ENCODE measurements at places on chromosomes 6 and 20. TPM values are rescaled to one million over a fixed set of nuclear protein-coding genes. Genes with fewer than 3 reads are reported as not detected.

DNA sequence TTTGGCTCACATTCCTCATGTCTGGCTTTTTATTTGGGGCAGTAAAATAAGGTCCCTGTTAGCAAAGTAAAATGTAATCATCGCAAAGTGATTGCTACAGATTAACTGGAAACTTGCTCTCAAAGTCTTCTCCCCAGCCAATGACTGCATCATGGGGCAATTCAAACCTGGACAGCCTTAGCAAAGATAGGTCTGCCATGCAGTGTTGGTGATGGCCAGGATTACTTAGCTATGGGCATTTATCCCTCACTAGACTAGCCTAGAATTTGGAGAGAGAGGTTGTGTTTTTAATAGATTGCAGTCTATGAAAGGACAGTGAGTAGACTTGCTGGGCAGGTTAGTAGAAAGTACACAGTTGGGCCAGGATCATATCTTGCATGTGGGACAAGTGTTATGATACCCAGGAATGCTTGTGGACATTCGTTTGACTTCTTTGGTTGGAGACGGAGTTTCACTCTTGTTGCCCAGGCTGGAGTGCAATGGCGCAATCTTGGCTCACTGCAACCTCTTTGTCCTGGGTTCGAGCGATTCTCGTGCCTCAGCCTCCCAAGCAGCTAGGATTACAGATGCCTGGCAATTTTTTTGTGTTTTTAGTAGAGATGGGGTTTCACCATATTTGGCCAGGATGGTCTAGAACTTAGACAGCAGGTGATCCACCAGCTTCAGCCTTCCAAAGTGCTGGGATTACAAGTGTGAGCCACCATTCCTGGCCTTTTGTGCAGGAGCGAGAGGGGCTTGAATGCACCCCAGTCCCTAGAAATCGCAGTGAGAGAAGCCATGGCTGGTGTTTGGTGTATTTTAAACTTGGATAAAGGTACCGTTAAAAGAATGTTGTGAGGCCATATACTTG lies 3.4 kb downstream of the RPS12 start:
- no peak for DNase-seq

GRCh38 chr6:145318952-145319351 lies 416.4 kb downstream of the EPM2A start:
- no peak for DNase-seq

DNA sequence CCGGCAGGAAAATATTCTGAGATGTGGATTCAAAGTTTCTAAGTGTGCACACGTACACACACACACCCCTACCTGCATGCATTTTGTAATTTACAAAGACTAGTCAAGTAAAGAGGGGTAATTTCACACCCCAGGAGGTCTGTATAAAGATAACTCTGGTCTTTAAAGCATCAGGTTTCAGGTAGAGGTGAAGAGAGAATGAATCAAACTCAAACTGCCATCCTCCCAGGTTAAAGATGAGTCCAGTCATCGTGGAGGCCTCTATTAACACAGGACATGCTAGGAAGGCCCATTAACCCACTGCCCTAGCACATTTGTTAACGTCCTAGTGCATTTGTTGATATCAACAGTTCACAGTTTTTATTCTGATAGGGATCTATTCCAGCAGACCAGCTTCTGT lies 3.5 kb upstream of the HLA-DRA start:
- no peak for DNase-seq

- no peak for DNase-seq
Measured at GRCh38 chr6:51467231-51467952, 620.0 kb downstream of the PKHD1 start.

GRCh38 chr6:87789198-87789899 lies 87.3 kb upstream of the AKIRIN2 start:
- DNase-seq, result no peak

Gene FILIP1
- polyA plus RNA-seq, result 84.7 TPM

GRCh38 chr6:37279366-37280134 lies 21.6 kb upstream of the TMEM217 start:
- no peak for DNase-seq

GRCh38 chr20:2521369-2522305 lies 12.9 kb upstream of the ZNF343 start:
- peak; percentile 67 for DNase-seq

Gene PRR18
- polyA plus RNA-seq, result 0.33 TPM

DNA sequence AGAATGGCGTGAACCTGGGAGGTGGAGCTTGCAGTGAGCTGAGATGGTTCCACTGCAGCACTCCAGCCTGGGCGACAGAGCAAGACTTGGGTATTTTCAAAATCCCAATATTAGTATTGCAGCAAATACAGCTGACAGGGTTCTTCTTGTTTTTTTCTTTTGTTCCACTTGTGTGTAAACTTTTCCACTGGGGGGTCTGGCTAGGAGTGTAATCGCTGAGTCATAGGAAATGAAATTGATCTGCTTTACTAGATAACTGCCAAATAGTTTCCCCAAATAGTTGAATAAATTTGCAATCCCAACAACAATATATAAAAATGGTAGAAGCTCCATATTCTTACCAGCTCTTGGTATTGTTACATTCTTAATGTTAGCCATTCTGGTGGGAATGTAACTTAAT lies 526.0 kb upstream of the SOX4 start:
- DNase-seq, result no peak

DNA sequence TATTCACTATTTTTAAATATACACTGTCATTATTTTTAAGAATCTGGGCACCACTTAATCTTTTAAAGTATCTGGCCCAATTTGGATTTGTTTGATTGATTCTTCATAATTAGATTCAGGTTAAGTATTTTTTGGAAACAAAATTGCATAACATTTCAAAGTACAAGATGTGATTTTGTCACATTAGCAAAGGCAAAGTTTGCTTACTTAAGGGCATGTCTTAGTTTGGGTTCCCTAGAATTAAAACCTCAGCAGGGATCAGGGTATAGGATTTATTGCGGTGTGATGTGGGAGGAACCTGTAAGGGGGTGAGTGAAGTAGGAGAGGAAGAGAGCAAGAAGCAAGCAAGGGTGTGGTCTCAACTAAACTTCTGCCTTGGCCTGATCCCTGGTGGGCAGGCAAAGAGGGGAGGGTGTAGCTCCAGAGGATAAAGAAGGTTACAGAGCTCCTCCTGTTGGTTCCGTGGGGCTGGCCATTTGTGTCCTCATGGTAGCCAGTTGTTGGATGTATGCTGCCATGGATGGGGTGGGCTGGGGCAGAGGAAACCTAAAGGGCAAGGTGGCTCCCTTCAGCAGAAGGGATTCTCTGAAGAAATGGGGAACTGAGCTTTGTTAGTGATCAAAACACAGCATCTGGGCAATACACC lies 668.7 kb upstream of the SLC35B3 start:
- DNase-seq, result no peak

DNA sequence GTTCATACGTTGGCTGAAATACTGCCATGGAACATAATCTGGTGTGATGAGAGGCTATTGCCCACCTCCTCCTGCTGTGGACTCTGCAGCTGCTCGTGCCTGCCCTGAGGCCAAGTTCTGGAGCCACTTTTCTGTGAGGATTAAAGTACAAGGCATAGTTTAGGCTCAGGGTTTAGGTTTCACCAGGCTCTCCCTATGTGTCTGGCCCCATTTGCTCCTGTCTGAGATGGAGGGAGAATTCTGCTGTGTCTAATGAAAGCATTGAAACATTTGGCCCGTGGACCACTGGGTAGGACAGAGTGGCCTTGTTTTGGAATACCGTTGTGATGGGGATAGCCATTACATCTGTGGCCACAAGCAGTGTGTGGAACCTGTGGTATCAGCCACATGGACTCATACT lies 5.9 kb downstream of the WRNIP1 start:
- DNase-seq, result no peak

DNA sequence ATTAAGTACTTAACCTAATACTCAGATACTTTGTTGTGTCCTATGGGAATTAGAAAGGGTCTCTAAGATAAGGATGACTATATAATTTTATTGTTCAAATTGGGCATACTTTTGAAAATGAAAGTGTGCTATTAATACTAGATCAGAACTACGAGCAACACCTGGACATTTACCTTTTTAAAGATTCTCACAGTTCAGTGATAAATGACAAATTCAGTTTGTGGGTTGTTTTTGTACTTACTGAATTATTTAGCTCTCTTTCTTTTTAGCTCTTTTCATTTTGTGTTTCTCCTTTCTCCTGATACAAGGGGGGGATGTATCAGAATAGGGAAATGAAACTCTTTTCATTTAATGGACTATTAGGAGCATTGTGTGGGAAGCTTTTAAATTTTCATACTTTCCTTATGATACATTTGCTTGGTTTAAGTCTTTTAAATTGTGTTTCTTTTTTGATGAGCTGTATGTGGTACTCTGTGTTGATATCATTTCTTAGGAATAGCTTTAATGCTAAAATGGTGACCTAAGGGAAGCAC lies 47.5 kb downstream of the PHF3 start:
- no peak for DNase-seq

All from cardiac muscle cell (in vitro differentiated cells and primary cell).